A549 treated with CpdA at 1 μM for 4 hours (cell line): ENCODE measurements at places on chromosomes 5 and 9. TPM values are rescaled to one million over a fixed set of nuclear protein-coding genes. Genes with fewer than 3 reads are reported as not detected.

GAS1 gene
- 0.05 to 0.13 TPM (median 0.10 TPM) in 5 replicates for total RNA-seq

DBH gene
- total RNA-seq = not detected in 5 replicates

IFNA2 gene
- not detected in 5 replicates for total RNA-seq

SYNPO gene
- total RNA-seq = 25.3 to 32.6 TPM (median 29.7 TPM) in 5 replicates

PCDHGA10 gene
- 0.01 TPM in 1 of 5 replicates, not detected in the others for total RNA-seq

SAXO1 gene
- total RNA-seq = not detected in 5 replicates

PHAX gene
- 49.3 to 69.2 TPM (median 53.1 TPM) in 5 replicates for total RNA-seq

OGN gene
- not detected in 5 replicates for total RNA-seq

MYORG gene
- total RNA-seq = 3.1 to 4.2 TPM (median 3.9 TPM) in 5 replicates

ARAP3 gene
- 3.8 to 6.2 TPM (median 4.9 TPM) in 5 replicates for total RNA-seq

CCL27 gene
- 0.23 to 0.66 TPM (median 0.32 TPM) in 3 of 5 replicates, not detected in the others for total RNA-seq

ANKRD55 gene
- total RNA-seq = 0.03 to 0.09 TPM in 2 of 5 replicates, not detected in the others

FBXW11 gene
- 33.8 to 44.9 TPM (median 40.4 TPM) in 5 replicates for total RNA-seq

HARS1 gene
- 81.3 to 85.6 TPM (median 83.4 TPM) in 5 replicates for total RNA-seq

PIP5KL1 gene
- total RNA-seq = 1.5 to 2.6 TPM (median 1.8 TPM) in 5 replicates

CFAP157 gene
- 0.07 to 0.11 TPM (median 0.07 TPM) in 3 of 5 replicates, not detected in the others for total RNA-seq

C9orf153 gene
- 0.27 to 0.37 TPM (median 0.27 TPM) in 3 of 5 replicates, not detected in the others for total RNA-seq

ADAMTSL2 gene
- total RNA-seq = not detected in 5 replicates

EIF4E1B gene
- not detected in 5 replicates for total RNA-seq

SLC6A3 gene
- total RNA-seq = 0.05 to 0.14 TPM (median 0.08 TPM) in 5 replicates

NRG2 gene
- 1.7 to 2.5 TPM (median 1.9 TPM) in 5 replicates for total RNA-seq

GRXCR2 gene
- total RNA-seq = not detected in 5 replicates

QRFP gene
- total RNA-seq = not detected in 5 replicates

SLC34A1 gene
- total RNA-seq = not detected in 5 replicates

FAT2 gene
- total RNA-seq = 0.01 TPM in 1 of 5 replicates, not detected in the others

STOM gene
- 89.1 to 150 TPM (median 93.9 TPM) in 5 replicates for total RNA-seq

PGM5 gene
- not detected in 5 replicates for total RNA-seq

SLC23A1 gene
- 0.70 to 1.6 TPM (median 1.3 TPM) in 5 replicates for total RNA-seq

FRMPD1 gene
- 0.01 to 0.12 TPM (median 0.05 TPM) in 4 of 5 replicates, not detected in the other for total RNA-seq

PCDHGA8 gene
- total RNA-seq = 0.02 TPM in 2 of 5 replicates, not detected in the others

C9orf40 gene
- 7.2 to 12.2 TPM (median 10.8 TPM) in 5 replicates for total RNA-seq

PRR16 gene
- total RNA-seq = not detected in 5 replicates

PCDHB7 gene
- total RNA-seq = 0.01 TPM in 1 of 5 replicates, not detected in the others

TSSK1B gene
- not detected in 5 replicates for total RNA-seq
